ENCODE measurements at places on chromosomes 5 and 9.

DNA sequence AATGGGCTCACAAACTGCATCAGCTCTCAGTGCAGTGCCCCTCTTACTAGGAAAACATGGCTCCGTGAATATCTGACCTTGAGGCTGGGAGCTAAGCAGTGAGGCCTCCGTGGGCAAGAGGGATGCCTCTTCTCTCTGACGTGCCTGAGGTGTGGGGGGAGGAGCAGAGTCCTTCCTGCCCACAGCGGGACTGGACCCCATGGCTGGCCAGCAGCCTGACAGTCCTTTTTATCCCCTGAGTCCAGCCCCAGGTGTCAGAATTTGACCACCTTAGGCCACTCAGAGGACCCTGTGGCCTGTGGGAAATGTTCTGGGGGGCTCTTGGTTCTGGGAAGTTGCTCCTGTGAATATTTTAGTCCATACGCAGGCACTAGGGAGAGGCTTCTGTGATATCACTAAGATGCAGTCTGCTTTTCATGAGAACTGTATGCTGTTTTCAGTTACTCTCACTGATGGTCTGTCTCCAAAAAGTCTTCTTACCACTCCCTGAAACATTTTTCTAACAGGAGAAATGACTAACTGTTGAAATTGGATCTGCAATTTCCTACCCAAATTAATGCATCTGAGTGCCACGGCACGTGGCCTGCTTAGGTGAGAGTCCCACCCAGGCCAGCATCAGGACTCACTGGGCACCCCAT, 23.4 kb downstream of the ANGPTL2 start:
- DNase-seq, result no peak

DNA sequence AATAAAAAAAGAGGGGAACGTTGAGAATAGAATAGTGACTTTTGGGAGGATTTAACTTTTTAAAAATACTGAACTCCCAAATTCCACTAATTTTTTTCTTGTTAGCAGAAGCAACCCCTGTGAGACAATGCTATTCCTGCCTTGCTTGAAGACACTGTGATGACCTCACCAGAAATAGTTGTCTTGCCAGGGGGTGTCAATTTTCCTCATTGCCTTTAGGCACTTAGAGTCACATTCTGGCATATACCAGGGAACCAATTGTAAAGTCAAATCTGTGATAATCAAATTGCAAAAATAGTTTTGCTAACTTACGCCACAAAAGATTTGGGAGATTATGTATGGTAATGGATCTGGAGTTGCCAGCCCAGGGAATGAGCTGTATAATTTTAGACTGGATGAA, 42.8 kb upstream of the RPS23 start:
- DNase-seq, result no peak

DNA sequence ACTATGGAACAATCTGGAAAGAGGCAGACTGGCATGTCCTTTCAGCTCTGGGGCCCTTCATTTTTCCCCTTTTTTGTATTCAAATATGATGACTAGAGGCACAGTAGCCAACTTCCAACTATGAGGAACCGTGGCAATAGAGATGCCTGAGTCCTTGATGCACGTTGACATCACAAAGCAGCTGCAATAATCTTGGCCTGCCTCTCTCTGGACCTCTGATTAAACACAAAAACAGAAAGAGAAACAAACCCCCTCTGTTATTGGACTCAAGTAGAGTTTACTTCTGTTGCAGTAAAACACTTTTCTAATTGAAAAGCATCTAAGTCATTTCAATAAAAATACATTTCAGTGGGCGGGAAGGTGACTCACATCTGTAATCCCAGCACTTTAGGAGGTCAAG, 122.2 kb upstream of the GRAMD2B start:
- no peak for DNase-seq

GRCh38 chr5:137584262-137584661, 85.1 kb upstream of the SPOCK1 start:
- no peak for DNase-seq

DNA sequence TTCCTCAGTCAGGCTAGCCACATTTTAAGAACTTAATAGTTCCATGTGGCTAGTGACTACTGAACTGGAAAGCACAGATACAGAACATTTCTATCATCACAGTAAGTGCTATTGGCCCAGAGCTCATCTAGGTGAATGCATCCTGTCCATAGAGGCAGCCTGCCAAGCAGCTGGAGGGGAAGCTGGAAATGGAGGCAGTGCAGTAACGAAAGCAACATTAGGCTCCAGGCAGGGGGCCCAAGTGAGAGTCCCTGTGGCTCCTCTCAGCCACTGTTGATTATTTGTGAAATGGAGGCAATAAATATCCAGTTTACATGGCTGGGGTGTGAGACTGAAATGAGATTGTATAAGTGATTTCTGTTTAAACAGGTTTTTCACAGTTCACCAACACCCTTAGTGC, 227.2 kb upstream of the KLF9 start:
- no peak for DNase-seq

GRCh38 chr5:108345541-108346171, 36.2 kb downstream of the FBXL17 start:
- DNase-seq, result peak; percentile 46

- no peak for DNase-seq
Observed at GRCh38 chr9:86097510-86098224, 1.7 kb downstream of the GOLM1 start.

DNA sequence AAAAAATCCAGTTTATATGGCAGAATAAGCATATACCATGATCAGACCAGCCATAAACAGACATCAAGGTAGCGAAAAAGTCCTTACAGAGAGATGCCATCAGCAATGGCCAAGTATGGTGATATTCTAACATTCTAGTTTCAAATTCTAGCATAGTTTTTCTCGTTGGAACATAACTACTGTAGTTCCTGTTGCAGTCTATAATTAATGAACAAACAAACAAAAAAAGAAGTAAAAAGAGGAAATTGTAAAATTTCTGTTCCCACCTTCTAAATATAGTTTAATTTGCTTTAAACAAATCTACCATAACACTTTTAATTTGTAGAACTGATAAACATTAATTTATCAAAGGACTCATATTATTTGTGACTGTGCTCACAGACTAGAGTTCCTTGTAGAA, 9.9 kb upstream of the CD180 start:
- DNase-seq, result no peak

- no peak for DNase-seq
Observed at GRCh38 chr5:136491806-136492205, 126.5 kb upstream of the TRPC7 start.

DNA sequence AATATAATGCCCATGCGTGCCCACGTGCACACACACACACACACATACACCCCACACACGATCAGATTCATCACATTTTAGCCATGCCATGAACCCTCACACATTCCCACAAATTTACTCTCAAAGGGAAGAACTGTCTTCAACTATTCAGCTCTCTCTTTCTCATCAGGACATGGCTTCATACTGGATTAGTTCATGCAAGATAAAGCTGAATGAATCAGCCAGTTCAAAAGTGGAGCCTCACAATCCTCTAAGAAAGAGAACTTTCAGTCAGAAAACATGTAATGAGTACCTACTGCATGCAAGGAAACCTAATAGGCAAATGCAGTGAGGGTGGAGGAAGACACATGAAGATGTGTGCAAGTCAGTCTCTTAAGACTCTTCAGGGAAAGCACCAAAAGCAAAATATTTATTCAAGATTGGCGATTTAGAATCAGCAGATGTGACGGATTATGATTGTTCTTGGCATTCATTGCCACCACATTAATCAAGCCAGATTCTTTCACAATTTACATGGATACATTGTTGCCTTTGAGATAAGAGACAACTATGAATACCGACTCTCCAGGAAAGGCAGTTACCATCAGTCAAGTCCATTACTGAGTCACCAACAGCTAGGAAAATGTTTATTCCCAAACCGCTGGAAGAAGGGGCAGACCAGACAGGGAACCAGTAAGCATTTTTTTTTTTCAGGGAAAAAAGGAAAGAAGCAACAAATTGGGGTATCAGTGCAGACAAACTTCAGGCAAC, 30.3 kb upstream of the PUM3 start:
- no peak for DNase-seq

DNA sequence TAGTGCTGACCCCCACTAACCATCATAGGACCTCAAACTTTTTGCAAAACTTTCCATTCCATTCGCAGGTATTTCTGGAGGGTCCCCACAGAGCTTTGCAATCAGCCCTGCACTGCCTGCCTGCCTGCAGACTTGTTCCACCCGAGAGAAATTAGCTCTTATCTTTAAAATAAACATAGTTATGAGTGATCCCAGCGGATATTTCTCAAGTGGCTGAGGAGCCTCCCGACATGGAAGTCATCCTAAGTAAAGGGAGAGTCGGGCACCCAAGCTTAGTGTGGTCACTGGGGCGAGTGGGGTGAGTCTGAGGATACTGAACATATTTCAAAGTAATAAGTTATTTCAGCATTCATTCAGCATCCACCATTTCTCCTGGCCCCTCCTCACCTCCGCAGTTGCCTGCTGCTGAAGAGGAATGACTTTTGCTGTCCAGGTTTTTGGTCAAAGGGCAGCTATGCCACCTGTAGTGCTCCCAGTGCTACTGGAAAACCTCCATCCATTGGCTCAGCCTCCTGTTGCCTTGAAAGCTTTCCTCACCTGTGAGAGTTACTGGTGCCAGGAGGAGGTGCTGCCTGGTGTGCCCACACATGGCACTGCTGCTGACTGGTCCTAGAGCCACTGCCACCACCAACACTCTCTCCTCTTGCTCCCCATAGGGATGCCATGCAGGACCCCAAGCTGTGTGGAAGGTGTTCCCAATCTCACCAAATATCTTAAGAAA, 89.7 kb upstream of the PCSK1 start:
- no peak for DNase-seq

GRCh38 chr5:10199692-10200091, 50.0 kb downstream of the ATPSCKMT start:
- no peak for DNase-seq
